HT1080 (cell line): ENCODE measurements at places on chromosomes 4 and X. TPM values are rescaled to one million over a fixed set of nuclear protein-coding genes. Genes with fewer than 3 reads are reported as not detected.
A peak's percentile ranks its signal among the peaks of the same experiment; 100 is the strongest.

DNA sequence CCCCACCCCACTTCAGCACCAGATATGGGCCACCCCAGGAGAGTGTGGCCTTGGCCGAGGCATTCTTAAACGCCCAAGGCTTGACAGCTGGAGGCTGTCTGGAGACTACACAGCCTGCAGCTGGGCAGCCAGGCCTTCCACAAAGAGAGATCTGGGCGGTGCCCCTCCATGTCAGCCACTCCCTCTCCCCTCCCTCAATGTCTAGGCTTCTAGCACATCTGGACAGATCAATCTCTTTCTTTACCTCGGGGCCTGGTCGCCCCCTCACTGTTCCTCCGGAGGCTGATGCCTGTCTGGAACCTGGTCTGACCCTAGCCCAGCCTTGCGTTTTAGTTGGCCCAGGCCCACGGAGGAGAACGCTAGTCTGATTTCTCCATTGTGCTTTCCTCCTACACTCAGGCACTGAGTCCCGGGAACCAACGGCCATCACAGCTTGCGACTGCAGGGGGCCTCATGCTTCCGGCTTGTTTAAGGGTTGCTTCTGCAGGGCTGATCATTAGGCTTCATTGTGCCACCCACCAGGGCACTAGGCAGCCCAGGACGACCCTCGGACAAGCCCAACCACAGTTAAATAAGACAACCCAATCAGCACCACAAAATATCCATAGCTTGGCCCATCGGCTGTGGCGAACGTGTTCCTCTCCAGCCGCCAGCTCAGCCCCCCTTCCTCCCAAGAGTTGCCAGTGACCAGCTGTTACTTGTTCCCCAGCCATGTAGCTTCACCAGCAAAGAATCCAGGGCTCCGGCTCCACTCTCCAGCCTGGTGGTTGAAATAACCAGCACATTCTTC lies 200.6 kb downstream of the BCOR start:
- DNase-seq = peak; percentile 9

- DNase-seq = peak; percentile 64
Measured at GRCh38 chr4:48109413-48110263, 24.4 kb downstream of the TXK start.

DNA sequence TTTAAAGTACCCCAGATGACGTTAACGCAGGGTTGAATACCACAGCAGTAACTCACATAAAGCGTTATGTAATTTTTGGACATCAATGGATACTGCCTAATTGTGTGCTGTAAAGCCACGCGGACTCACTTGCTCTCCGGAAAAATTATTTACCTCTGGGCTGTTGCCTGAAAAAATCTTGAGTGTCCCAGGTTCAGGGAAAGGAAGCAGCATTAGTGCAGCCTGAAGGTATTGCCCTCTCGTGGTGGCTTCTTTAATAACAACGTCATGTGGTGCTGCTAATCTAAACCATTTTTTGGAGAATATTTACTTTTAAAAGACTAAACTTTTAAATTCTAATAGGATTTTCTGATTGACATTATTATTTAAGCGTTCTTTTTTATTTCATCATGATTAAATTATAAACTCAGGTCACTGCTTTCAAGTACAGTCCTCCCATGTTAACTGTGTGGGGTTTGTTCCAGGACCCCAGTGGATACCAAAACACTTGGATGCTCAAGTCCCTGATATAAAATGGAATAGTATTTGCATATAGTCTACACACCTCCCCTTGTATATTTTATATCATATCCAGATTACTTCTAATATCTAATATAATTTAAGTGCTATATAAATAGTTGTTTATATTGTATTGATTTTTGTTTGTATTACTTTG lies 384.8 kb downstream of the FAM133A start:
- peak; percentile 1 for DNase-seq

DNA sequence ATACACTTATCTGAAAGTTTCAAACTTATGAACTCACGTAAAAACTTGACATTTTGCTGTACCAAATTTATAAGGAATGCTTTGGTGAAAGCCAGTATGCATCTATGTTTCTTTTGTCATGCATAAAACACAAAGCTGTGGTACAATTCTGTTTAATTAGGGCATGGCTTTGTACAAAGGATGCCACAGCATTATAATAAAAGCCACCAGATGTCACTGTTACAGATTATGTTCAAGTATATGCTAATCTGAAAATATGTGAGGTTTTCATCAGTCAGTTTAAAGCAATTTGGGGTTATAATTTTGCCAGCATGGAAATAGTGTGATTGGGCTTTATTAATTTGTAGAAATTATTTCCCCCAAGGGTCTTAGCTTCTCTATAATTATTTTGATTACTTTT lies 69.0 kb downstream of the ATOH1 start:
- DNase-seq = peak; percentile 4

DNA sequence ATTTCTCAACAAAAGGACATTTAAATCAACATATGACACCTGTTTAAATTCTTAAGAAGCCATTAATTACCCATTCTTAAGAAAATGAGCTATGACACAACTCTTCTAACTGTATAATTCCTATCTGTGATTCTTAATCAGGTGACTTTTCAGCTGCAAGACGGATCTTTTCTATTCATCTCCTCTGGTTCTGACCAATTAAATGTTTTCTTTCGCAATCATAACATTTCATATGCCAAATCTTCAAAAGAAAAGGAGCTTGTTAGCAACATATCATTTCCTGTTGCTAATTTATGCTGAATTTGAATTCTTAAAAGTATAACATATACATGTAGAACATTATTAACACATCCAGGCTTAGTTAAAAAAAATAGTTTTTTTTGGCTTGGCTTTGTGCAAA lies 62.5 kb downstream of the SEL1L3 start:
- DNase-seq = no peak

DNA sequence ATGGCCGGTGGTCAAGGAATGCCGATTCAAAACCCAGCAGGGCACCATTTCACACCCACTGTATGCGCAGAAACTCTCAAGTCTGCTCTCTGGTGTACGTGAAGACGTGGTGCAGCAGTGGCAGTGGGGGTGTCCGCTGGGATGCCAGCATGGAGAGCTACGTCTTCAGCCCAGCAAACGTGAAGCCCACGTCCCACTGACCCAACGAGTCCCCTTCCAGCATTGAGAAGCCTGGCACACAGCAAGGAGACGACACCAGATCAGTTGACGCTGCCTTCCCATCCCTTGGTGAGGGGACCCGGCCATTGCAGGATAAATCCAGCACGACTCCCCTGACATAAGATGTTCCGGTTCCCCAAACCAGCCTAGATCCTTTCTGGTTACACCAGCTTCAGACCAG lies 2.2 kb upstream of the PLXNB3 start:
- no peak for DNase-seq

Gene PABPC5
- not detected in 2 replicates for total RNA-seq

- DNase-seq = no peak
Measured at GRCh38 chr4:137608085-137608484, 75.8 kb upstream of the PCDH18 start.

GRCh38 chr4:88613417-88613875 lies 21.2 kb downstream of the HERC3 start:
- DNase-seq = peak; percentile 30

GRCh38 chrX:17395154-17395553 lies 20.2 kb downstream of the NHS start:
- DNase-seq = no peak

GRCh38 chr4:150217808-150218207 lies 139.6 kb downstream of the DCLK2 start:
- no peak for DNase-seq

DNA sequence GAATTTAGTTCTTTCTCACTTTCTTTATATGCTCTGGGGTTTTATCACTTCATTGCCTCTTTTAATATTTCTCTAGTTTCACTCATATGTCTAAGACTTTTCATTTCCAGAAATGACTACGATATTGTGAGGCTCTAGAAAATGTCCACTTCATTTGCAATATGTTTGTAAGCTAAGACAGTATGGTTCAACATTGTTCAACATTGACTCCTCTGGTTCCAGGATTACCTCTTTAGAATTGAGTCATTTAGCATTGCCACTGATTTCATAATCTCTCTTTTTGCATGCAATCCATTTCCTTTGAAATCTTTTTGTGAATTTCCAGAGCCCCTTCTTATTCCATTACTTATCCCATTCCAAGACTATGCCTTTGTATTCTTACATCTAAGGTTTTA lies 32.3 kb downstream of the BBS12 start:
- peak; percentile 52 for DNase-seq

DNA sequence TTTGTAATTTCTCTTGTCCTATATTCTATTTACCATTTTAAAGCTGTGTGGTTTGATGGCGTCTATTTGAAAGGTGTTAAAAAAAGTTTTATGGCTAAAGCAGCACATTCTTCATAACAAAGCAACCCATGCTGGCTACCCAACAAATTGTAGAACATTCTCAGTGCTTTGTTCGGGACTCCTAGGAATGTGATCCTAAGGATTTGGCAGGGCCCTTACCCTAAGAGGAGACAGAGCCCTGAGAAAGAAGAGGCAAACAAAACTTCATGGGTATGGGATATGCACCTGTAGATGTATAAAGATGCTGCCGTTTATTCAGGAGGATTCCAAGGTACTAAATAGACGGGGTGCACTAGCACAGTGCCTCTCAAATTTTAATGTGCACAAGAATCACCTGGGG lies 370.8 kb upstream of the DIPK2B start:
- DNase-seq = no peak

DNA sequence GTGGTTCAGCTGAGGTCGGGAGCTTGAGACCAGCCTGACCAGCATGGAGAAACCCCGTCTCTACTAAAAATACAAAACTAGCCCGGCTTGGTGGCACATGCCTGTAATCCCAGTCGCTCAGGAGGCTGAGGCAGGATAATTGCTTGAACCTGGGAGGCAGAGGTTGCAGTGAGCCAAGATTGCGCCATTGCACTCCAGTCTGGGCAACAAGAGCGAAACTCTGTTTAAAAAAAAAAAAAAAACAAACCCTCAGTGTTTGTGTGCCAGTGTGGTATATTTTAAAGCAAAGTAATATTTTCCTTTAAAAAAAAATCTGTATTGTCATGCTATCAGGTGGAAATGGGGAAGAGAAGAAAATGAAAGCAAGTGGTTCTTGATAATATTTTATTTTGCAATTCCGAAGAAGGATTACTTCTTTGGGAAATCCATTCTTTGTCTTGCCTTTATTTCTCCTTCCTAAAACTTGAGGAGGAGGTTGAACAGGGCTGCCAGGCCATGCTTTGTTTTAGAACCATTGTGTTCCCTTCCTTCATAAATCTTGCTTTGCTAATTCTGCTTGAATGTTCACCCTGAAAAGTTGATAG lies 14.4 kb downstream of the ALG13 start:
- DNase-seq = no peak

- peak; percentile 10 for DNase-seq
Measured at GRCh38 chr4:52015366-52015765, 4.8 kb downstream of the LRRC66 start.

DNA sequence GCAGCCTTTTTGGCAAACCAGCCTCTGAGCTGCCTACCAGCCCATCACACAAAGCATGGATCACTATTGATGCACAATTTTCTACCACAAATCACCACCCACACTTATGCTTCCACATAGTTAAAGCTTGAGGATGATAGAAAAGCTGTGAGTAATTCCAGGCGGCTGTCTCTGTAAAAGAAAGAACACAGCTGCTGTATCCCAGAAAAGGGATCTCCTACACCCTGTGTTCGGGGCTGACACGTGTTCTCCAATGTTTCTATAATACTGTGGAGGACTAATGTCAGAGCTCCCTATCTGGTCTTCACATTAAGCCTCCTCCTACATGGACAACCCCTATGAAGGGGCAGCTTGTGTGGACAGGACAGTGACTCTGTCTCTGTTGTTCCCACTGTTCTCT lies 12.5 kb upstream of the BRS3 start:
- DNase-seq = no peak

DNA sequence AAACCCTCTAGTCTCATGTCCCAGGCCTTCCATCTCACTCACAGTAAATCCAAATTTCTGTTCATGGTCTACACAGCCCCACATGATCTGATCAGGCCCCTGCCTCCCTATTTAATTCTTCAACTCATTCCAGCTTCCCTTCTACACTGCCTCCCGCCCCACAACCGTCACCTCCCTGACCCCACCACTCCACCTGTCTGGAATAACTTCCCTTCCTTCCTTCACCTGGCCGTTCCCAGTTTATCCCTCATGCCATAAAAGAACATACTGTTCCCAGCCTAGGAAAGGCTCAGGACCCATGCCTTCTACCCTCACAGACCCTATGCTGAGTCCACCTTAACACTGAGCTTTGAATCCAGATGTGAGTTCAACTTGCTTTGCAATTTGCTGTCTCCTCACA lies 6.8 kb upstream of the CD99L2 start:
- no peak for DNase-seq

- DNase-seq = no peak
Measured at GRCh38 chr4:87498446-87498900, 30.7 kb downstream of the SPARCL1 start.

DNA sequence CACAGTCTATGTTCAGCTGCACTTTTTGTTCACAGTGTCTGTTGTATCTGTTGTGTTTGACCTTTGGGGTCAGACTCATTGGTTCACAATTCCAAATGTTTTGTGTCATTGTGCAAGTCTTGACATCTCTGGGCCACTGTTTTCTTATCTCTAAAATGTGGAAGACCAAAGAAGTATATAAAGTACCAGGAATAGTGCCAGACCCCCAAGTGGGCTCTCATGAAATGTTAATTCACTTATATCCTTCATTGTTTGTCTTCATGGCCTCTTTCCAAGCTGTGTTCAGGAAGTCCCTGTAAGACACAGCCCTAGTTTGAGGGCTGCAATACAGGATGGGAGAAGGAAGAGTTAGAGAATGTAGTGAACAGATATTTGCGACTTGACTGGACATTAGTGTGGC lies 468.3 kb upstream of the BOD1L1 start:
- no peak for DNase-seq

- peak; percentile 52 for DNase-seq
Measured at GRCh38 chr4:38562751-38563198, 101.2 kb upstream of the KLF3 start.

- DNase-seq = no peak
Measured at GRCh38 chrX:23631136-23631535, 36.2 kb upstream of the PRDX4 start.

DNA sequence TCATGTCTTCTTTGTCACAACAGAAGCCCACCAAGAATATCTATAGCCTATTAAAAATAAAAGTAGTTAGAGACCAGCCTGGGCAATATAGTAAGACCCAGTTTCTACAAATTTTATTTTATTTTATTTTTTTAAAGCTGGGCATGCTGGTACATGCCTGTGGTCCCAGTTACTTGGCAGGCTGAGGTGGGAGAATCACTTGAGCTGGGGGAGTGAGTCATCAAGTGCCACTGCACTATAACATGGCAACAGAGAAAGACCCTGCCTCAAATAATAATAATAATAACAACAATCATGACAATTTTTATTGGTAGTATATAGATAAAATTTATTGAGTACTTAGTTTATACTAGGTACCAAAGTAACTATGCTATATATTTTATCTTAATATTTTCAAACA lies 93.0 kb upstream of the NPFFR2 start:
- peak; percentile 40 for DNase-seq

- no peak for DNase-seq
Measured at GRCh38 chrX:128931071-128931470, 592.2 kb downstream of the SMARCA1 start.

GRCh38 chrX:10931976-10932375 lies 179.2 kb upstream of the HCCS start:
- no peak for DNase-seq

Gene KCNIP4
- total RNA-seq = not detected in 2 replicates

GRCh38 chr4:33722800-33723516 lies 2521.4 kb downstream of the ARAP2 start:
- peak; percentile 19 for DNase-seq

Gene TLR8
- total RNA-seq = not detected in 2 replicates

Gene VEGFD
- total RNA-seq = 0.37 TPM in 1 of 2 replicates, not detected in the other
